ENCODE measurements at places on chromosomes 16 and 17.
A peak's percentile ranks its signal among the peaks of the same experiment; 100 is the strongest.

GRCh38 chr17:32828822-32829221, 48.1 kb downstream of the MYO1D start:
- DNase-seq: no peak

DNA sequence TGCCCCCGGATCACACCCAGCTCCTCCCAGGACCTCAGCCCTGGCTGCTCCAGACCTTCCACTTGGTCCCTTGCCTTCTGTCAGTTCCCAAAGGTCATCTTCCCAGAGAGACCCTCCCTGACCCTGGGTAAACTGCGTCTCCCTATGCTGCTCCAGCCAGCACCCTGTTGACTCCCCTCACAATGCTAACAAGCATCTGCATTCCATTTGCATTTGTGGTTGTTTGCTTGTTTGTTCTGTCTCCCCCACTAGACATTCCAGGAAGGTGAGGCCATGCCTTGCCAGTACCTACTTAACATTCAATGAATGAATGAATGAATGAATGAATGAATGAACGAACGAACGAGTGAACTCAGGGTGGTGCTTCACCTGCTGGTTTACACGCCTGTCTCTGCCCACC, 171.2 kb downstream of the WSCD1 start:
- DNase-seq: no peak

DNA sequence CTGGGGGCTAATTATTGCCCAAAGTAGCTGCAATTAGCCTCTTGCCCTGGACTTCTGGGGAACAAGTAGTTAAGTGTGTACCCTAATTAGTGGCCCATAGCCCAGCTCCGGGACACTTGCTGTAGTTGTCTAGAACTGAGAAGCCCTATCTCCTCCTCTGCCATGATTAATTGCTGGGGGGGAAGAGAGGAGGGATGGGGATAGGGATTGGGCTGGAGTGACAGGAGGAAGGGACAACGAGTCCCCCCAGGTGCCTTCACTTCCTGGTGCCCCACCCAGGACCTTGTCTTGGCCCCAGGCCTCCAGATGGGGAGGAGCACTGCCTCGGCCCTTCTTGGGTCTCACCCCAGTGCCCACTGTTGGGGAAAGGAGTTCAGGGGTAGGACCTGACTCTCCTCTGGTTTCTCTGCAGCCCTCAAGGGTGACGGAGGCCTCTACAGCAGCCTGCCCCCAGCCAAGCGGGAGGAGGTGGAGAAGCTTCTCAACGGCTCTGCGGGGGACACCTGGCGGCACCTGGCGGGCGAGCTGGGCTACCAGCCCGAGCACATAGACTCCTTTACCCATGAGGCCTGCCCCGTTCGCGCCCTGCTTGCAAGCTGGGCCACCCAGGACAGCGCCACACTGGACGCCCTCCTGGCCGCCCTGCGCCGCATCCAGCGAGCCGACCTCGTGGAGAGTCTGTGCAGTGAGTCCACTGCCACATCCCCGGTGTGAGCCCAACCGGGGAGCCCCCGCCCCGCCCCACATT, 17.4 kb downstream of the NGFR start:
- DNase-seq: no peak

DNA sequence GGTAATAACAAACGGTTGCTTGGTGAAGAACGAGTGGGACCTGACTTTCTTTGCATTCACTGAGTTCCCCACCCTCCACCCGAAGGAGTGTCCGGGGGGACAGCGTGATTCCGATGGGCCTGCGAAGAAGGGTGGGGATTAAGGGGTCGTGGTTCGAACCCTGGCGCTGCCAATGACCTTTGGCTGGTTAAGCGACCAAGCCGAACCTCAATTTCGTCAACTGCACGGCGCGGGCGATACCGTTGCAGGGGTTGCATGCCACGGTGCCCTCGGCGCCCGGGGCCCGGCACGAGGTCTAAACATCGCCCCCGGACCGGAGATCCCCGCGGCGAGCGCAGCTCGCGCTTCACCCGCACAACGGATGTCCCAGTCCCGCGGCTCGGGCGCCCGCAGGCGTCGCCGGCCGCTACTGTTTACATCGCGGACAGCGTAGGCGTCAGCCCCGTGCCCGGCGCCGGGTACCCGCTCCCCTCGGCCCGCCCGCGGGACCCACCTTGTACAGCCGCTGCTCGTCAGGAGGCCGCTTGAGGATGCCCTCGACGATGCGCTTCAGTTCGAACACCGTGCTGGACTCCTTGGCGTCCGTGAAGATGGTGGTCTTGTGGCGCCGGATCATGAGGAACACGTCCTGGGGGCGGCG, 460 bp downstream of the ELOB start:
- DNase-seq: no peak

GRCh38 chr17:83136931-83137330, 57.5 kb downstream of the METRNL start:
- no peak for DNase-seq

GRCh38 chr17:15954222-15954621, 9.3 kb downstream of the ADORA2B start:
- no peak for DNase-seq

GRCh38 chr17:7021993-7022778, 664 bp upstream of the BCL6B start:
- DNase-seq: peak; percentile 69

GRCh38 chr17:81251094-81251708, 12.1 kb downstream of the NDUFAF8 start:
- DNase-seq: no peak

Data from activated effector memory CD4-positive, alpha-beta T cell treated with Interleukin-2 at 50 U/mL for 16 hours (primary cell).